Hair follicle dermal papilla cell (primary cell): ENCODE measurements at places on chromosomes 2 and 18. TPM values are rescaled to one million over a fixed set of nuclear protein-coding genes. Genes with fewer than 3 reads are reported as not detected.

MAP2 gene
- 13.2 and 23.2 TPM in 2 replicates for total RNA-seq

VWA3B gene
- not detected in 2 replicates for total RNA-seq

STAT4 gene
- 5.6 and 10.1 TPM in 2 replicates for total RNA-seq

AOX1 gene
- 49.7 and 81.1 TPM in 2 replicates for total RNA-seq

HRH4 gene
- not detected in 2 replicates for total RNA-seq

ASXL2 gene
- 15.4 and 16.6 TPM in 2 replicates for total RNA-seq

AQP12B gene
- total RNA-seq = not detected in 2 replicates

MAPK4 gene
- not detected in 2 replicates for total RNA-seq

STPG4 gene
- total RNA-seq = 0.49 TPM in 2 replicates

C2orf92 gene
- total RNA-seq = 1.2 and 2.9 TPM in 2 replicates

SCYGR4 gene
- not detected in 2 replicates for total RNA-seq

RNF152 gene
- 15.4 and 21.4 TPM in 2 replicates for total RNA-seq

TMEM163 gene
- total RNA-seq = 0.12 TPM in 1 of 2 replicates, not detected in the other

ZNF892 gene
- 4.9 and 9.1 TPM in 2 replicates for total RNA-seq

BMP10 gene
- total RNA-seq = not detected in 2 replicates

FHOD3 gene
- 20.6 and 23.5 TPM in 2 replicates for total RNA-seq

POTEI gene
- not detected in 2 replicates for total RNA-seq

CCL20 gene
- not detected in 2 replicates for total RNA-seq

RAX gene
- total RNA-seq = not detected in 2 replicates

EMILIN1 gene
- total RNA-seq = 147 and 151 TPM in 2 replicates

DLX1 gene
- 0.49 and 2.9 TPM in 2 replicates for total RNA-seq

CCBE1 gene
- total RNA-seq = 257 and 302 TPM in 2 replicates

ICA1L gene
- total RNA-seq = 3.2 and 6.5 TPM in 2 replicates

ARHGEF33 gene
- total RNA-seq = 0.32 and 0.61 TPM in 2 replicates

ICOS gene
- total RNA-seq = not detected in 2 replicates

HAAO gene
- 5.7 and 7.0 TPM in 2 replicates for total RNA-seq

HTR2B gene
- total RNA-seq = 0.49 and 0.61 TPM in 2 replicates

TM4SF20 gene
- total RNA-seq = under 0.01 and 1.5 TPM in 2 replicates

RRM2 gene
- 3.9 and 8.1 TPM in 2 replicates for total RNA-seq

UGT1A3 gene
- total RNA-seq = not detected in 2 replicates

SERPINB4 gene
- not detected in 2 replicates for total RNA-seq

SLC4A3 gene
- 5.5 and 6.0 TPM in 2 replicates for total RNA-seq

SERPINB5 gene
- total RNA-seq = 0.65 and 1.1 TPM in 2 replicates

ZNF385B gene
- under 0.01 TPM in 1 of 2 replicates, not detected in the other for total RNA-seq
